A172 (cell line): ENCODE measurements at places on chromosomes 6 and 20.
A peak's percentile ranks its signal among the peaks of the same experiment; 100 is the strongest.

DNA sequence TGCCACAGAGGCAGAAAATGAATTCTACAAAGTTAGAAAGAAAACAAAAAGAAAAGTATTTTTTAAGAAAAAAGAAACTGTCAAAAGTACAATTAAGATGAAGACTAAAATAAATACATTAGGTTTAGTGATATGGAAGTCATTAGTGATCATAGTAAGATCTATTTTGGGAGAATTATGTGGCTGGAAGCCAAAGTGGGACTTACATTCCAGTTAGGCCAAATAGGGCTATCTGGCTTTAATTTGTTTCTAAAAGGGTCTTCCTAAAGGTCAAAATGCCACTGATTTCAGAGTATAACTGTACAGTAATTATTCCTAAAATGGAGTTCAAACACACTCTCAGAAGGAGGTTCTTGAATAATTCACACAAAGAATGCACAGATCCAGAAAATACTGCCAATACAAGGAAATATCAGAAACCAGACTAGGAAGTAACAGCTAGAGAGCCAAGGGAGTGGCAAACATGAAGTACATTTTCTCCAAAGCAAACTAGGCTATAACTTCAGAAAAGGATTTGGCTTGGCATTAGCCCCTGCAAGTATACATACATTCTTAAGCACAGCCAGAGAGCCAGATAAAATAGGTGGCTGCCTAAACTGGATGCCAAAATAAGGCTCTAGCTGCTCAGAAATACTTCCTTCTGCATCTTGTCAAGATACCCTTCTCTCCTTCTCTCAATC, 45.3 kb downstream of the PDSS2 start:
- no peak for DNase-seq

- no peak for DNase-seq
Observed at GRCh38 chr6:138115201-138115600, 8.0 kb upstream of the PERP start.

- DNase-seq, result no peak
Observed at GRCh38 chr6:89411145-89412070, 665 bp downstream of the RRAGD start.

- DNase-seq, result no peak
Observed at GRCh38 chr6:72653026-72653425, 31.2 kb downstream of the KCNQ5 start.

DNA sequence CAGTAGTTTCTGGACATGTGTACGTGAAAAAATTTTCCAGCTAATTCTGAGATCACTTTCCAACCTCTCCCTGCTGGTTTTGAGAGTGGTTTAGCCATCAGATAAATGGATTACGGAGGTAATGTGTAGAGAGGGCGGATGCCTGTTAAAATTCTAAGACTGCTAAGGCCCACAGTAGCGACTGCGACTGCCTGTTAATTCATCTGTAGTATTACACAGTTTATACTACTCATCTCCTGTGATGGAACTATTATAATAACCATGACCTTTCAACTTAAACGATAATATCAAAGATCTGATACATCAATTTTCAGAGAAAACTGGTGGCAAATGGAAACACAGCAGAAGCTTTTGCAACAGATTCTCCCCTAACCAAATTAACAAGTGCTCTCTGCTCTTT, 102.3 kb downstream of the IRF4 start:
- DNase-seq, result no peak

DNA sequence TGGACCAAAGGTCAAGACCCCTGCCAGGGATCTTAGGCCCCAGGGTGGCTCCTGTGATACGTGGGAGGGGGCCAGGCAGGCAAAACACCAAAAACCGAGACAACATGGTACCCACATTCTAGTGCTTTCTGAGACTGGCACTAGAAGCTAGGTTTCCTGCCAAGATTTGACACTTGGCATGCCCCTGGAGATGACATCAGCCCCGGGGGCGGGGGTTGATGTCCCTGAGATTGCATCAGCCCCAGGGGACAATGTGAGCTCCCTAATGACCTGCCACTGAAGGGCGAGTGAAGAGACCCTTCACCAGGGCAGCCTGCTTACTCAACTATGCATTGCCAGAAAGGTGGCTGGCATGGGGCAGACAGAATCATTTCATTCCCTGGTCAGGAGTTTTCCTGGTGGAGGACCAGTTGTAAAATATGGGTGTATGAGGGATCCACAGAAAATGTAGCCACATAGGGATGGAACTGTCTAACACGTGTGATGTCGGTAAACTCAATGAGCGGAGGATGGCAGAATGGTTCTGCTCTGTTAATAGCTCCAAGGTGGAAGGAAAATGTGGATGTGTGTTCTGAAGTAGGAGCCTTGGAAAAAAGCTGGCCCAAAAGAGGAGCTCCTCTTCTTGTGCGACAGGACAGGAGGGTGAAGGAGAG, 219.7 kb downstream of the UNC5CL start:
- no peak for DNase-seq

- no peak for DNase-seq
Observed at GRCh38 chr20:52601295-52601971, 370.7 kb upstream of the TSHZ2 start.

DNA sequence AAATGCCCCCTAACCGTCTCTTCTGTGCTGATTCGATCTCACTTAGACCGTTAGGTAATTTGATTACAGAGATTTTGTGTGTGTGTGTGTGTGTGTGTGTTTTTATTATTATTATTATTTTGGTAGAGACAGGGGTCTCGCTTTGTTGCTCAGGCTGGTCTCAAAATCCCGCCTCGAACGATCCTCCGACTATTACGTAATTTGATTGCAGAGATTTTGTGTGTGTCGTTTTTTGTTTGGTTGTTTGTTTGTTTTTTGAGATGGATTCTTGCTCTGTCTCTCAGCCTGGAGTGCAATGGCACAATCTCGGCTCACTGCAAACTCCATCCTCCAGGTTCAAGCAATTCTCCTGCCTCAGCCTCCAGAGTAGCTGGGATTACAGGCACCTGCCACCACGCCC, 28.3 kb downstream of the FOXF2 start:
- DNase-seq, result no peak

DNA sequence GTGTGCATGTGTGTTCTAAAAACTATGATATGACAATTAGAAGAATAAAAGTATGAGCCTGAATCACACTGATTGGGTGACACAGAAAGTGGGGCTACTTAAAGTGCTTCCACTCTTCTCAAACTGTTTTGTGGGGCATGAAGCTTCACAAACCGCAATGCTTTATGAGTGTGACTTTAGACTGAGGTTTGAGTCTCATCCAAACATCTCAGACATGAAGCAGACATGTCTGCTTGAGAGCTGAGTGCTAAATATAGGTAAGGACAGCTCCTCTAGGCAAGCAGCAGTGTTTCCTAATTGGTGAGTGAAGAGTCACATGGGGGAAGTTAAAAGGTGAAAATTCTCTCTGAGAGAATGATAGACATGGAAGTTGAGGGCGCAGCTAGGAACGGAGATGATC, 726.9 kb upstream of the CITED2 start:
- no peak for DNase-seq

DNA sequence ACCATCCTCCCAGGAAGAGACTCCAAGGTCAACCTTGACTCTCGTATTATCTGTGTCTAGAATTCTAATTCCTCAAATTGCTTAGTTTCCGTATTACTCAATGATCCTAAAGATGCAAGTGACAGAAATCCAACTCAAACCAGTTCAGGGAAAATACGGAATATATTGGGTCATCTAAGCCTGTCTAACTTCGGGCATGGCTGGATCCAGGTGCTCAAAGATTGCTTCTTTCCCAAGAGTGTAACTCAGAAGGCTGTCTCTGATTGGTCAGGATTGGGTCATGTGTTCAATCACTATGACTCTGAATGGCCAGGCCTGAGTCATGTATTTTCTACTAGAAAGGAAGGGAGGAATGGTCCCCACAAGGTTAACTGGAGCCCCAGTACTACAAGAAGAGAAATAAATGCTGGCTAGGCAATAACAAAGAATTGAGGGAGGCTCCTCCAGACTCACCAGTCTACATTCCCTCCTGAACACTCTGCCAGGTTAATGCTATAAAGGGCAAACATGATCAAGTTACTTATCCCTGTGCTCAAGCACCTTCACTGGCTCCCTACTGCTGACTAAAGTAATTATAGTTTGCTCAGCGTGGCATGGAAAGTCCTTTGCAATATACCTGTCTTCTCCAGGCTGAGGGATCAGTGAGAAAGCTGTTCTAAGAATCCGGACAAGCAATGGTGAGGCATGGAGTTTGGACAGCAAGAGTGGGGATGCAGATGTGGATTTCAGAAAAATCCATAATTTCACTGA, 15.4 kb upstream of the PREX1 start:
- no peak for DNase-seq

- no peak for DNase-seq
Observed at GRCh38 chr6:156268849-156269248, 508.3 kb upstream of the ARID1B start.

DNA sequence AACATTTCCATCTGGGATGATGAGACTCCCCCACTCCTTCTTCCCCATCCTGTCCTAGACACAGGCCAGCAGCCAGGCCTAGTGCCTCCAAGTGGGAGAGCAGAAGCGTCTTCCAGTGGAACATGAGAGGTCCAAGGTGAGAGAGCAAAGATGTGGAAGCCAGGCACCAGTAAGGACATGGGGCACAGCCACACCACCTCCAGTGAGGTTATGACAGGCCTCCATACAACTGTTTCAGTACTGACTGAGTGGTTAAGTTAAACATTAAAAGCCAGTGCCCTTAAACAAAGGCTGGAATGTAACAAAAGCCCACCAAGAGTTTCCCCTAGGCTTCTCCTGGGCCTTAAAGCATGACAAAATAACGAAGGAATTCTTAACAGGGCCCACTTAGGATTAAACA, 5.3 kb downstream of the ZBTB24 start:
- no peak for DNase-seq

GRCh38 chr6:109808837-109809236, 117.7 kb downstream of the FIG4 start:
- no peak for DNase-seq

- DNase-seq, result peak; percentile 37
Observed at GRCh38 chr6:56802584-56802983, 152.3 kb upstream of the BEND6 start.

DNA sequence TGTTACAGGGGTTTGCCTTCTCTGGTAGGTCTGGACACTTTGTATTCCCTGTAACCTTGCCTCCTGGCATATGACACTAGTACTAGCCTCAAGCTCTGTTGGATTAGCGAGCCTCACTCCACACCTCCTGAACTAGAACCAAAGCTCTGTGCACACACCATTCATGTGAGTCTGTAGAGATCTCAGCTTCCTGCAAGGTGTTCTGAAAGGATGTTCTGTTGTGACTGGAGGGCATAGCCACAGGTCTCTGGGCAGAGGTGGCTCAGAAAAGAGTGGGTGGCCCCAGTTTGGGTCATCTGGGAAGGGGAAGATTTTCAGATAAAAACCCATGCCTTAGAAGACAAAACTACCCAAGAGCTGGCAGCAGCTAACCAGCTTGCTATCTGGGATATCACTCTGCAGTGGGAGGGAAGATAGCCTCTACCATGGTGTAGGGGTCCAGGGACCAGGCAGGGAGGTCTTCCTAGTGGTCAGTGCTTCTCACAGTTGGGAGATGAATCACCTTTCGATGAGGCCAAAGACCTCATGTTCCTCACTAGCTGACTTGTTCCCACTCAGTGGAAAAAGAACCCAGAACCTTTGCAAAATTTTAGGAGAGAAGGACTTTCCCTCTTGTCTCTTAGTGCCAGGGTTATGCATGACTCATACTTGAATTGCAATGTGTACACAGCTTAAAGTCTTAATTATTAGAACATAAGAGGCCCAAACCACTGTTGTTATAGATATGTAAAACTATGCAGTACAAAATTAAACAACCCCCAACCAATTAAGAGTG, 41.4 kb downstream of the HLA-F start:
- DNase-seq, result no peak

GRCh38 chr6:39803872-39804271, 11.7 kb downstream of the DAAM2 start:
- DNase-seq, result no peak

DNA sequence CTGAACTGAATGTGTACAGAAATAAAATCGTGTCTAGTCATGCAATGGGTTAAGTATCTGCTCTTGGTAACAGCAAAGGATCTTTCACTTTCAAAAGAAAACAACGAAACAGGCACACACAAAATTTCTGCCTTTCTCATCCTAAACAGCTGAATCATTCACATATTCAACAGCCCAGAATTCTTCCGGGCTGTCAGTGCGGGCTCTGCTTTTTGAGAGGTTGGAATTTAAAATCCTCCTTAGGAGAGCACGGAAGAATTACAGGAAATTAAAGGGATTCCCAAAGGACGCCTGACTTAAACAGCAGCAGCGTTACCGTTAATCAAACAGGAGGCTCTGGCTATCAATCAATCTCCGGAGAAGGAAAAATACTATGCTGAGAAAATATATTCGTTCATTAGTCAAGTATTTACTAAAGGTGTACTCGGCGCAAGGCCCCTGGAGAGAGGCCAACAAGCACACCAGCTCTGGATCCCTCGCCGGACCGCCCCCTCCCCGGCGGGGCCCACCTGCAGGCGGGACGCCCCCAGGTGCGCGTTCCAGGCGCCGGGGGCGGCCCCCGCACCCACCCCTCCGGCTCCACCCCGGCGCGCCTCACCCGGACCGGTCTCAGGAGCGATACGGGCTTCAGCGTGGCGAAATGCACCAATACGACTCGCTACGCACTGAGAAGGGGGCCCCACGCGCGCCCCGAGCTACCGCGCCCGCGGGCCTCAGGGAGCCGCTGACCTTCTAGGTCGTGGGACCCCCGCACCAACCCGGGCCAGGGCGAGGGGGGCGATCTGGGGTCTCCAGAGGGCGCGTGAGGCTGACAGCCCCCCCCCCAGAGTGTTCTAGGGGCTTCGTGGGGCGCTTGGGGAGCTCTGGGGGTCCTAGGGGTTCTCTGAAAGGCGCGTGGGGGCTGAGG, 1.0 kb downstream of the NAPB start:
- peak; percentile 33 for DNase-seq

DNA sequence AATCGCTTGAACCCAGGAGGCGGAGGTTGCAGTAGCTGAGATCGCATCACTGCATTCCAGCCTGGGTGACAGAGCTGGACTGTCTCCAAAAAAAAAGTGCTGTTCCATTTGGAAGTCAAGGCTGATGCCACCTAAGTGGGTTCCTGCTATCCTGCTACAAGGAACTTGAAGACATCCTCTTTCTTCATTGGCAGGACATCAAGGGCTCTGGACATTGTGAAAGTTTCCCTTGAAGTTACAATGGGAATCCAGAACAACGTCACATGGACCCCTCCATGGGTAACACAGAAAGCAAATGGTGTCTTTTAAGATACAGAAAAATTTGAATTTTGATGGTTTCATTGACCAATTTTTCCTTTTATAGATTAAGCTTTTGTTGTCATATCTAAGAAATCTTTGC, 15.5 kb upstream of the ITCH start:
- no peak for DNase-seq

DNA sequence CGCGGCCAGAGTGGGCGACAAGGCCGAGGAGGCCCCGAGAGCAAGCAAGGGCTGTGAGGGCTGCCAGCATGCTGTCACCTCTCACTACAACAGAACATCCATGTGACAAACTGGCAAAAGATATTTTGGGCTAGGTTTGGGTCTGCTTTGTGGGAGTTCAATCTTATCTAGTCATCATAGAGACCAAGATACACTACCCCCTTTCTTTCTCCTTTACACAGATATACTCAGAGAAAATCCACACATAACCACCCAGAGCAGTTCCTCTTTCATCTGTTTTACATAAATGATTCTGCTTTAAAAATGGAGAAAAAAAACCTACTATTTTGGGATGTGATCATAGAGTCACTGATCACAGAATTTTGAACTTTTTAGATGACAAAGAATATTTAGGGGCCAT, 16.8 kb downstream of the SOX4 start:
- no peak for DNase-seq
